ENCODE measurements at places on chromosomes 4 and X. TPM values are rescaled to one million over a fixed set of nuclear protein-coding genes. Genes with fewer than 3 reads are reported as not detected.

Gene IBSP
- total RNA-seq: not detected

Gene SLC9B1
- total RNA-seq: 0.48 TPM

Gene JCHAIN
- total RNA-seq: not detected

Gene FAM236D
- not detected for total RNA-seq

Gene PABPC4L
- not detected for total RNA-seq

Data from T-helper 2 cell treated with Interferon-gamma antibody and Interleukin-4, amounts not matched to agents 100 ng/mL and 5 ng/mL, for 36 hours (primary cell).